GM23338 (cell line): ENCODE measurements at places on chromosomes 5 and 9.
A peak's percentile ranks its signal among the peaks of the same experiment; 100 is the strongest.

DNA sequence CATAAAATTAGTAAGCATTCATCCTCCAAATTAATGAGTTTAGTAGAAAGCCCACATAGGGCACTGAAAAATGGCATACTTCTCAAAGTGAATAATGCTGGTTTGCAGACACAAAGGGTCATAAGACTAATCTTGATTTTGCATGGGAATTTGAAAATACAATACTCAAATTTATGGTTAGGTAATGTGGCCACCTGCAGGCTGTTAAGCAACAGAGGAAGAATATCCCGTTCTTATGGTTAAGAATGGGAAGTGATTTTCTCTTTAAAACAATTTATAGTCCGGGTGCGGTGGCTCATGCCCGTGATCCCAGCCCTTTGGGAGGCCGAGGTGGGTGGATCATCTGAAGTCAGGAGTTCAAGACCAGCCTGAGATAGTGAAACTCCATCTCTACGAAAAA, 9.4 kb upstream of the PLCXD3 start:
- peak; percentile 12 for DNase-seq

DNA sequence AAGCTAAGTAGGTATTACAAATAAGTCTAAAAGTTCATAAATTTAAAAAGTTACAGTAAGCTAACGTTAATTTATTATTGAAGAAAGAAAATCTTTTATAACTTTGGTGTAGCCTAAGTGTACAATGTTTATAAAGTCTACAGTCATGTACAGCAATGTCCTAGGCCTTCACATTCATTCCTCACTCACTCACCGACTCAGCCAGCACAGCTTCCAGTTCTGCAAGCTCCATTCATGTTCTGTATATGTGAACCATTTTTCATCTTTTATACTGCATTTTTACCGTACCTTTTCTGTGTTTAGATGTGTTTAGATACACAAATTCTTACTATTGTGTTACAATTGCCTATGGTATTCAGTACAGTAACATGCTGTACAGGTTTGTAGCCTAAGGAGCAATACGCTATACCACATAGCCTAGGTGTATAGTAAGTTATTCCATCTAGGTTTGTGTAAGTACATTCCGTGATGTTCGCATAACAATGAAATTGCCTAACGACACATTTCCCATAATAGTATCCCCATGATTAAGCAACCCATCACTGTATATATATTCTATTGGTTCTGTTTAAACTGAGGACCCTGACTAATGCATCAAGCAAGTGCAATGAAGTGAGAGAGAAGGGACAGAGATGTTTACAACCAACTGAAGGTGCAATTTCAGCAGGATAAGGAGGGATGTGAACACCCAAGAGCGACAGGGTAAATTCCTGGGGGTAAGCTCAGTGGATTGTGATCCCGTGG, 88.9 kb upstream of the TRIO start:
- DNase-seq, result no peak

DNA sequence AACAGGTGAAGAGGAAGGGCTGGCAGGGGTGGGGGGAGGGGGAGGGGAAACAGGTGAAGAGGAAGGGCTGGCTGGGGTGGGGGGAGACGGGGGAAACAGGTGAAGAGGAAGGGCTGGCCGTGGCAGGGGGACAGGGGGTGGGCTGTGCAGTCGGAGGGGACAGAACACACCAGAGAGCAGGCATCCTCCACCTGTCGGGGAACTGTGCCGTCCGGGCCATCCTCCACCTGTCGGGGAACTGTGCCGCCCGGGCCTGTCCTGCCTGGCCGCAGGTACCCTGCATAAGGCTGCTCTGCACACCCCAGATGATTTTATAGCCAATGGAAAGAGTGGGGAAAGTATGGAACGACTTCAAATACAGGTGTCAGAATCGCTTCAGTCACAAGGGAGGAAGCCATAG, 32.5 kb upstream of the PPP1R26 start:
- DNase-seq, result no peak

- DNase-seq, result no peak
Measured at GRCh38 chr9:95595721-95596295, 79.0 kb upstream of the PTCH1 start.

GRCh38 chr5:177368869-177369644, 11.3 kb downstream of the RGS14 start:
- peak; percentile 76 for DNase-seq

- DNase-seq, result no peak
Measured at GRCh38 chr5:105978011-105978410, 1692.7 kb downstream of the EFNA5 start.

DNA sequence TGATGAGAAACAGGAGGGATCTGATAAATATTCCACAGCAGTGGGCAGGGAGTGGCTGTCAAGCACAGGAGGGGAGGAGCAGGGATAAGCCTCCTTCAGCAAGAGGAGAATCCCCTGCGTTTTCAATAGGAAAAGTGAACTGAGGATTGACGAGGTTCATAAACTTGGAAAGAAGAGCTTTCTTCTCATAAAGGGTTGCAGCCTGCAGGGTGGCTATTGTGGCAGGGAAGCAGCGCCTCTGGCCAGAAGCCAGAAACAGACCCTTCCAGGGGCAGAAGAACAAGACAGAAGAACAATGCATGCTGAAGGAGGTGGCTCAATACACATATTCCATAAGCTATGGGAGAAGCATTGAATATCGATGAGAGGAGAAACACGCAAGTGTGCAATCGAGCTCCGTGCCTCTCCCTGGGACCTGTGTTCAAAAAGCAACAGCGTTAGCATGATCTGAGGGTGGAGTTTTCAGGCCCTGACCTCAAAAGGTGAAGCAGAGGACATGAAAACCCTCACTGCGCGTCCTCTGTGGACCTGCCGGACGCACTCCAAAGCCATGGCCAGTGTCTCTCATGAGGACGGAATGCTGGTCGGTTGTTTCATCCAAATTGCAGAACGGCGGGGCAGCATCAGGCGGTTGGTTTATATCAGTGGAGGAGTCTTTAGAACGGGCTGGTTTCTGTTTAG, 67.6 kb downstream of the ANKRD33B start:
- no peak for DNase-seq

DNA sequence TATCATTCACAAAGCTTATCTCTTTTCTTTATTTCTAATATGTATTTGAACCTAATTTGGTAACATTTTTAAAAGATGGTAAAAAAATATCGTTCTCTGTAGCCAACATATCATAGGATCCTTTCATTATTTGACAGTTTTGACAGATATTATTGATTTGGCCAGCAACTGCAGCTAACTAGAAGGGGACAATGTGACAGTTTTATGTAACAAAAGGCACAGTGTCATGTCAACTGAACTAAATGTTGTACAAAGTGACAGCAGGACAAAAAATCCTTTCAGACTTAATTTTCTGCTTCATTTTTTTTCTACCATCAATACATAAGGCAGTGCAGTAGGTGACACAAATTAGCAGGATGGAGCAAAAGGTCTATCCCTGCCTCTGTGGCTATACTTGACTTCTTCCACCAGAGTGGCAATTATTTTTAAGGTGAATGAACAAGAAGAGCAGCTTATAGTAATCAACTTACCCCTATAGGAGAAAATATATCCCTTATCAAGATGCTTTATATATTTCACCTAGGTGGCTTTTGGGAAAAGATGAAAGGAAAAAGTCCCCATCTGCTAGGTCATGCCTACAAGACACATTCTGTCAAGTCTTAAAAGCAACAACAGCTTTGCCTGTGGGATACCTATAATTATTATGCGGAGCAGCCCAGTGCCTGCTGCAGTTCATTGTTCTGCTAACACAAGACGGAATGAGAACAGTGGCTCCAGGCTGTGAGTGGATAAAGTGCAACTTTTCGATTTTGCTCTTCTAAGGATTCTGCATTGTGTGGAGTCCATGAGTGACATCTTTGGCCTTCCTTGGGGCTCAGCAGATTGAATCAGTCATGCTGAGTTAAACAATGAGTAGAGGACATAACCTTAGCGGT, 694.9 kb downstream of the ISL1 start:
- peak; percentile 47 for DNase-seq

GRCh38 chr5:92637960-92638359, 943.1 kb downstream of the NR2F1-AS1 start:
- no peak for DNase-seq

DNA sequence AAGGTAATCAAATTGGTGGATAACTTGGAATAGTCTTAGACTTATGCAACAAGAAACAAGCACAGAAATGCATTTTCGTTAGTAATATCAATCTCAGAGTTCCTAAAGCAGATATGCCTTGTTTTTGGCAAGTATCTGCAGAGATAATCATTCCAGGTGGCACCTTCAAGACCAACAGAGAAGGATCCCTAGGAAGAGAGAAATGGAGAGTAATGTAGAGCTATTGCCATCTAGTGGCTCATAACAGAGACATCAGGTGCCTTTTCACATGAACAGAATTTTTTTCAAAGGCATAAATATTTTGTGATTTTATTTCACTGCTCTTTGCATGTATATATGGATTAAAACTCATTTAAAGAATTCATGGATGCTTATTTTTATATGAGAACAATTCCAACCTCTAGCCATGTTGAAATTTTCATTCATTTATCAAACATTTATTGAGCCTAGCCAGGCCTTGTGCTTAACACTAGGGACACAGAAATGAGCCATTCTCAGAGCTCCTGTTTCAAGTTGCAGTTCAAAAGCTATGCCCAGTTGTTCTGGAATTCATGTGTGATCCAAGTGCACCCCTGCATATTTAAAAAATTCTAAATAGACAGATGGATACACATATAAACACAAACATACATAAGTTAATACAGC, 117.5 kb upstream of the OR13F1 start:
- DNase-seq, result peak; percentile 71

DNA sequence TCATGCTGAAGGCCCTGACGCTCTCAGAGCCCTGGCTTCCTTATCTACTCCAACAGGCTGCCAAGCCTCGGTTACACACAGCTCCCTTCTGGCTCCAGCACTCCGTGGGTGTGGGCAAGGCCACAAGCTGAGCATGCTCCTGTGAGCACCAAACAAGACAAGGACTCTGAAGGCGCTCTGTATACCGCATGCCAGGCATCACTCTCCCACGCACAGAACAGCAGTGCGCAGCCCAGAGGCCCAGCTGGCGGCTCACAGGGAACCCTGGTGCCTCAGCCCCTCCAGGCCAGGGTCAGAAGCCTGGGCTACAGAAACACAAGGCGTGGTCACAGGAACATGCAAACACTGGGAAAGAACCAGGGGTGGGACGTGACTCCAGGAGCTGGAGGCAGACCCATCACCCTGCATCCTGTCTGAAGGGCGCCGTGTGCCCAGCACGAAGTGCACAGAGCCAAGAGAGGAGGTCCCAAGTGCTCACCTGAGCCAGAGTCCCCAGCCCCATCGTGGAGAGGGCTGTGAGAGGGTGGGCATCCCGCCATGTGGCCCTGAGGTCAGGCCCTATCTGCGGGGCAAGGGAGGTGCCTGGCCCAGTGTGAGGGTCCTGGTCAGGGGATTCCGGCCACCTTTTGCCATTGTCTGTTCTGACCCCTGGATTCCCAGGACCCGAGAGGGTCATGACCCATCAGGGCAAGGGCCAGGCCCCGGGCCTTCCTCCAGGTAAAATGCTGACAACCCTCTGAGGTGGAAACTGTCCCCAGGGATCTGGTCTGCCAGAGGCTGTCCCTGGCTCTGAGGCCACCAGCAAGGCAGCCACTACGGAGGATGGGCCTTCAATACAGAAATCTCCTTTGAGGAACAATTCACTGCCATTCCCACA, 54.7 kb downstream of the COL23A1 start:
- no peak for DNase-seq

DNA sequence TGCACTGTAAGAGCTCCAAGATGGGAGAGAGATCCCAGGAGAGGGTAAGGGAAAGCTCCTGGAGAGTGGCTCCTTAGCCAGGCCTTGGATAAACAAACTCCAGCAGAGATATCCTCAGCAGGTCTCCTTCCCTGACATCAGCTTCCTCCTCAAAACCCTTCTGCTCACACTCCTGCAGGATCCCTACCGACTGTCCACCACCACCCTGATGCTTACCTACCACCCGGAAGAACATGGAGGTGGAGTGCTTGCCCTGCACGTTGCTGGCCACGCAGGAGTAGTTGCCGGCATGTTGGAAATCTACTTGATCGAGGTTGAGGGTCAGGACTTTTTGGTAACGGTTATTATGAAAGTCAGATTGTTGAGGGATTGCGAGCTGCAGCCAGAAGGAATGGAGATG, 9.3 kb downstream of the CSF1R start:
- DNase-seq, result no peak

- DNase-seq, result no peak
Measured at GRCh38 chr5:87132696-87133095, 135.0 kb upstream of the RASA1 start.

- no peak for DNase-seq
Measured at GRCh38 chr5:56464935-56465768, 232.0 kb upstream of the ANKRD55 start.

DNA sequence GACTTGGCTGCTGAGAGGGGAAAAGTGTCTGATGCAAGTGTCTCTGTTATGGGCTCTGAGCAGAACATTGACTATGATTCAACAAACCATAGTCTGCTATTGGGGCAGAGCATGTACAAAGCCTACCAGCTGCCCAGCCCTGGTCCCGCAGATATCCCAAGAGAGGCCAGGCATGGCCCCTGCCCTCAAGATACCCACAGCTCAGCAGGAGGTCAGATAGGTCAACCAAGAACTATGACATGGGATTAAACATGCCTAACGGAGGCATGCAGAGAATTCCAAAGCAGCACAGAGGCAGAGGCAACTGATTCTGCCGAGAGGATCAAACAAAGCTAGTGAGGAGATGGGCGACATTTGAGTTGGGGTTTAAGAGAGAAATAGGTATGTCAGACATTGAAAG, 39.9 kb upstream of the CPLX2 start:
- no peak for DNase-seq

DNA sequence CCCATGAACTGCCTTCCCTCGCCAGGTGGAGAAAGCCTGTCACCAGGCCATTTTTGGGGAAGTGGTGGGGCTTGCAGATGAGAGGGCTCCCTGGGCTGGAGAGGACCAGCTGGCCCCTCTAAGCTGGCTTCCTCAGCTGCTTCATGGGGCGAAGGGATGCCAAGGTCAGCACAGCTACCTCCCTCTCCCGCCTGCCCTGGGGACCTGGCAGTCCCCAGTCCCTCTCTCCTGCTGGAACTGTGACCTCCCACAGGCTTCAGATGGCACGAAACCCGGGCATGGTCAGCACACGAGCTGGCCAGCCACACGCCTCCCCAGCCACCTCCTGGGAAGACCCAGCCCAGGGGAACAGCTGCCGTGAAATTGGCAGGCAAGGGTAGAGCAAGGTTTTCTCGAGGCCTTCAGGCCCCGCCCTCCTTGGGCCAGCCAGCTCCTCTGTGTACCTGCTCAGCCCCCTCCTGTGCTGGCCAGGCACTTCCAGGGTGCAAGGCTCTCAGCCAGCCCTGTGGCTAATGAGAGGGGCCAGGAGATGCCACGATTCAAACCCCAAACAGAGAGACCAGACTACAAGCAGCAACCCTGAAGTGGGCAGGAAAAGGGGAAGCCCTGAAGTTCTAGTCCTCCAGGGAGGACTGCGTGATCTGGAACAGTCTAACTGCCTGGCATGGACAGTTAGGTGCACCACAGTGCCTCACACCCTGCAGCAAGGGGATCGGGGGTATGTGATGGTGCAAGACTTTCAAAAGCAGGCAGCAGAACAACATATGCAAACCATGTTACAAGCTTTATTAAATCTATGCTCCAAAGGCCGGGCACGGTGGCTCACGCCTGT, 12.9 kb downstream of the PLPP7 start:
- DNase-seq, result no peak
